ENCODE measurements at places on chromosomes 6 and 20.

GRCh38 chr20:24577271-24577909 lies 108.0 kb downstream of the SYNDIG1 start:
- DNase-seq: no peak

GRCh38 chr6:119858901-119859300 lies 509.3 kb upstream of the MAN1A1 start:
- DNase-seq: no peak

DNA sequence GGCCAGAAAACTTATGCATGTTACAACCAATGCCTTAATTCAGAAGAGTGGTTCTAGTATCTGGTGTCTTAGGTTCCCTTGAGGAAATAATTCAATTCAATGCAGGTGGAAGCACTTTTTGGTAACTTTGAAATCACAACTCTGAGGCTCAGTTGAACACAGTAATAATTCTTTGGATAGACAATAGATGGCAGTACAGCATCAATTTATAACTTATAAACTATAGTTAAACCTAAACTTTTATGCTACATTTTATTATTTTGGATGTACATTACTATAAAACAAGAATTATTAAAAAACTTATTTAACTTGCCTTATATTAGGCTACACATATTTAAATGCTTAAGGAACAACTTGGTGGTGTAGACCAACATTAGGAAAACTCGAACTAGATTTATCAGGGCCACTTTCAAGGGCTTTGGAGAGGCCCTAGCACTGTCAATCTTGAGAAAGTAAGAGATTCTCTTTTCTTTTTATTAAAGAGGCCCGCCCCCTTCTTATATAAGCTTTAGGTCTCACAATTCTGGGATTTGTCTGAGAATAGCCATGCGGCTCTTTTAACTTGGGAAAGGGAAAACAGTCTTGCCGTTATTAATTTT lies 85.9 kb downstream of the CRYBG1 start:
- DNase-seq: no peak

DNA sequence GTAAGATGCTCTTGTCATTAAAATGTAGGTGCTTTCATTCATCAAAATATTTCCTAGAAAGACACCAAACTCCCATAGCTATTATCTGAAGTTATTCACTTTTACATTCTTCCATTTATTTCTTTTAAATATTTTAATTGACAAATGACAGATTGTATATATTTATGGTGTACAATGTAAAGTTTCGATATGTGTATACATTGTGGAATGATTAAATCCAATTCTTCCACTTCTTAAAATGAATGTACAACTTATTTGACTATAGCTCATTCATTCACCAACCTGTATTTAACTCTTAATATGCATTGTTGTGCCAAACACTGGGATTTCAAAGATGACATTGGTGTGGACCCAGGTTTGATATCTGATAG lies 41.0 kb downstream of the CCN2 start:
- DNase-seq: no peak

GRCh38 chr6:1619098-1619672 lies 9.5 kb downstream of the FOXC1 start:
- no peak for DNase-seq

GRCh38 chr6:119346936-119347335 lies 2.6 kb downstream of the MAN1A1 start:
- no peak for DNase-seq

GRCh38 chr6:138487102-138487604 lies 12.1 kb downstream of the NHSL1 start:
- no peak for DNase-seq

- no peak for DNase-seq
Measured at GRCh38 chr20:44837946-44838345, 27.6 kb upstream of the RIMS4 start.

DNA sequence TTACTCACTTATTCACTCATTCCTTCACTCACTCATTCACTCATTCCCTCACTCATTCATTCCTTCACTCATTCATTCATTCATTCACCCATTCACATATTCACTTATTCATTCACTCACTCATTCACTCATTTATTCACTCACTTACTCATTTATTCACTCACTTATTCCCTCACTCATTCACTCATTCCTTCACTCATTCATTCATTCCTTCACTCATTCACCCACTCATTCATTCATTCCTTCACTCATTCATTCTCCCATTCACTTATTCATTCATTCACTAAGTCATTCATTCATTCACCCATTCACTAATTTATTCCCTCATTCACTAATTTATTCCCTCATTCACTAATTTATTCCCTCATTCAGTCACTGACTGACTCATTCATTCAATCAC lies 127.6 kb downstream of the EDN3 start:
- no peak for DNase-seq

DNA sequence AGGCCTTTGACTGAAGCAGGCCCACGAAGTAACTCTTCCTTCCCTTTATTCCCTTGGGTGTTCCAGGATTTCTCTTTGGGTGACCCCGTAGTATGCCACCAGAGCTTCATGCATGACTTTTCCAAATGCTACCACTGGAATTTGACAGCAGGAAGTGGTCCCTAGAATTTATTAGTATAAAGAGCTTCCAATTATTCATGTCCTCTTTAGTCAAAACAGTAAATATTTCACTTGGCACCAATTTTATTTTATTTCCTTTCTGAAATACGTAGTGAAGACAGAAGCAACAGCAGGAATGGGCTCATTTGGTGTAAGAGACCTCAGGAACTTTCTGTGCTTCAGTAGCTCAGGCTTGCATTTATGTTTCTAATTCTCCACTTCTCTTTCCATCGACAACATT lies 151.3 kb downstream of the LCA5 start:
- DNase-seq: no peak

DNA sequence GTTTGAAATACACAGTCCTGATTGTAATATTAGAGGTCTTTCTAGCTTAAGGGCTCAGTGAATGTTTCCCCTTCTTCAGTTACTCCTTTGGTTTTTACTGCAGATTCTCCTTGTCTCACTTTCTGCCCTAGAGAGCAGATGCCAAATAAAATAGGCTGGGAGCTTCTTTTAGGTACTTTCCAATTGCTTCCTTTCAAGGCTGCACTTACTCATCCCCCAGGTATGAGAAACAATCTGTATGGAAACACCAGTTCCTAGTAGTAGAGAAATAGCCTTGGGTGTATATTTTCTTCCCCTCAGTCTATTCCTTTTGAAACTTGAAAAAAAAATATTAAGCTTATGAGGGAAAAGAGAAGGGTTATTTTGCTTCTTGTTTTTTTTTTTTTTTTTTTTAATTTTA lies 139.7 kb downstream of the PAK5 start:
- no peak for DNase-seq

- DNase-seq: no peak
Measured at GRCh38 chr6:88074791-88075190, 27.1 kb downstream of the SPACA1 start.

DNA sequence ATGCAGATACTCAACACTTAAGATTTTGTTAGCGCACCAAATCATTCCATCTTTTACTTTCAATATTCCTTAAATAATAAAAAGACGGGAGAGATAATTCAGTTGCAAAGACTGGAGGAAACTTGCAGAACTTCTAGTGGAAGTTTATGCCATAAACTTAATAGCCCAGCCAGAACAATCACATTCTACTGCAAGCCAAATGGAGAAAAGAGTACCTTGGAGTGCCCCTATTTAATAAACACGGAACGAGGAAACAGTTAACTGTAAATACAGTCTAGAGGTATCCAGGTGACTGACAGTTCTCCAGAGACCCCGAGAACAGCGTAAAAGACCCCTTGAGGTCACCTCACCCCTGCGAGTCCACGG lies 635 bp downstream of the SLC35B3 start:
- DNase-seq: no peak

DNA sequence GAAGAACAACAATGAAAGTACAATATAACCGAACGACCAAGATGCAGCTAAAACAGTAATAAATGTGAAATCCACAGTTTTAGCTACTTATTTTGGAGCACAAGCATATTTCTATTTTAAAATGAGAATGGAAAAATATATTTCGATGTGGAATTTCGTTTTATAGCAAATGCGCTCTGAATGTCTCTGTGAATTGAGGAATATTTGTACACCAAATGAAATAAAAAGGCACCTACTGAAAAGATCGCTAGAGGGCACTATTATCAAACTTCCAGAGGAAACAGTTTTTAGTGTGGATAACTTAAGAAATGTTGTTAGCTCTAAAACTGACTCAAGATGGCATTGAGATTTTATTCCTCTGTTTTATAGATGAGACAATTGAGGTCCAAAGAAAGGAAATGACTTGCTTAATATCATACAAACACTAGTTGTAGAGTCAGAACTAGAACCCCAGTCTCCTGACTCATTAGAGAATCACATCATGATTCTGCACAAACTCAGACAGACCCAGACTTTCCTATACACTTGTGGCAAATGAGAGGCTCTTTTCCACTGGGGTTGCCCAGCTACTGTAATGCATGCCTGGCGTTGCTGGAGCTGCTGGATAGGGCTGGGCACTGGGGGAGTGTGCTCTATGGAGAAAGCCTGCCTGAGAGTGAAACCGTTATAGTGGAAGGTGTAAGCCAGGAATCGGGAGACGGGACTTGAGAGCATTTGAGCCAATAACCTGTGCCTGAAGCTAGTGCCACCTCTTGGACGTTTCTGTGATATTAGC lies 51.9 kb downstream of the GCLC start:
- no peak for DNase-seq

DNA sequence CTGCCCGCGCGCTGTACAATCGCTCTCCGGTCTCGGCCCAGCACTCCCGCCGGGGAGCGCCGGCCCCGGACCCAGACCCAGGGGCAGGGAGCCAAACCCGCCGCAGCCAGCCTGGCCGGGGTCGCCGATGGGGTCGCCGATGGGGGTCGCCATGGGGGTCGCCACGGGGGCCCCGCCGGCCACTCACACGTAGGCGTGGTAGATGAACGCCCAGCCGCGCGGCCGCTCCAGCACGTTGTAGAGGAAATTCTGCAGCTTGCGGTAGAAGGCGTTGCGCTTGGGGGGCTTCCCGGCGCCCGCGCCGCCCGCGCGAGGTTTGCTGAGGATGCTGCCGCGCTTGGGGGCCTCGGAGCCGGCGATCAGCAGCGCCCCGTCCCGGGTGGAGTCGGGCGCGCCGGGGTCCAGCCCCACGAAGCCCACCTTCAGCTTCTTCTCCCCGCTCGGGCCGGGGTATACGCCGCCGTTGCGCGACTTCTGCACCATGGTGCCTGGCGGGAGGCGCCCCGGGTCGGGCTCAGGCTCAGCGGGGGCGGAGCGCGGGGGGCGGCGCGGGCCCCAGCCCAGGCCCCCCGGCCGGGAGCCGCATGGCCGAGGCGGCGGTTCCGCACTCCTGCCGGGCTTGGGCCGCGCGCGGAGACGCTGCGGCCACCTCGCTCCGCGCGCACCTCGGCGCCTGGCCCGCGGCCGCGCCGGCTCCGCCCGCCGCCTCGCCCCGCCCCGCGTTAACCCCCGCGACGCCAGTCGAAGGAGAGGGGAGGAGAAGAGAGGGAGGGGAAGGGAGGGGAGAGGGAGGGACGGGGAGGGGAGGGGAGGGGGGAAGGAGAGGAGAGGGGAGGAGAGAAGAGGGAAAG lies at the start of gene KCNQ2:
Gene KCNQ2 (minus strand): TSS at position 675 of the 851 bp plus-strand sequence. CDS start 192 bp downstream, at position 483.
- no peak for DNase-seq

- DNase-seq: no peak
Measured at GRCh38 chr20:48098099-48098498, 312.8 kb upstream of the SULF2 start.

All from NCI-H187 (cell line).